ENCODE measurements at places on chromosomes 7 and 10.

DNA sequence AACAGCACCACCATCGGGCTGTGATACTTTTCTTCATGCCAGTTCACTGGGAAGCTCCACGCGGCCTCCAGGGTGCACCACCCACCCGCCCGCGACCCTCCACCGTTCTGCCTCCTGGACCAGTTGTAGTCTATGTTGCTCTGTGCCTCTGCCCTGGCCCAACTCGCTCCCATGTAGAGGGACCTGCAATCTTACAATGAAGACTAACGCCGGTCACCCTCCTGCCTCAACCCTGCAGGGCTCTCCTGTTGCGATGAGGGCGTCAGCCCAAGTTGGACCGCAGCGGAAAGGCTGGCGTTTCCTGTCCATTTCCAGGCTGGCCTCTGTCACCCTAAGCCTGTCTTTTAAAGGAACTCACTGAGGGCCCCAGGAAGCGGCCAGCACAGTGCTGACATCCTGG is 34.9 kb downstream of the IL15RA start:
- no peak for DNase-seq

DNA sequence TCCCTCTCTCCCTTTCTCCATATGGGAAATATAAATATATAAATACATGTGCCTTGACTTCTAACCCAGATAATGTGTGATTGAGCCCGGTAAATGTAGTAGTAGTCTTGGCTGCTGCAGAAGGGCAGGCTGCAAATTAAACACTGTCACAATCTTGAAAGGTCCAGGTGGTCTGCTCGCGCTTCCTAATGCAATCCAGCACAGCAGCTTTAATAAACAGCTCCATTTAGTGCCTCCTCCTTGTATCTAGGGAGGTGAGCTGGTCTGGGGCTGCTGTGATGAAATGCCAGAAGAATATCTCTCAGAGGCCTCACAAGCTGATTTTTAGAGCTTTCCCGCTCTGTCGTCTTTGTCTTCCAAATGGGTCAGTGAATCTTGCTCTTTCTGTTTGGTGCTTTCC is 782 bp downstream of the POU6F2 start:
- DNase-seq = no peak

DNA sequence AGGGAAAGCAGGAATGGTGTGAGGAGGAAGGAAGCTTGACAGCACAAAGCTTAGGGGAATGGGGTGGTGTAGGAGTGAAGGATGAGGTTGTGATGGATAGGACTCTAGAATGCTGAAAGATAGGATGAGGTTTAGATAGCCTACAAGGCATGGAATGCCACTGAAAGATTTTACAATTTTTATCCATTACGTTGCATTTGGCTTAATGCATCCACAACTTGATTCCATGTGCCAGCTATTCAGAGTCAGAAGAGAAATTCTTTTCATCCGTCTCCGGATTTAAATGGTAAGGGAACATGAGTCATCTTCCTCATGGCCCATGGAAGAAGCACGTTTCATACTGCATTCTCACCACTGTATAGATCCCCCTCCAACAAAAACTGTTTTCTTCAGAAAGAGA is 212.4 kb upstream of the BMPER start:
- DNase-seq = peak; percentile 67

DNA sequence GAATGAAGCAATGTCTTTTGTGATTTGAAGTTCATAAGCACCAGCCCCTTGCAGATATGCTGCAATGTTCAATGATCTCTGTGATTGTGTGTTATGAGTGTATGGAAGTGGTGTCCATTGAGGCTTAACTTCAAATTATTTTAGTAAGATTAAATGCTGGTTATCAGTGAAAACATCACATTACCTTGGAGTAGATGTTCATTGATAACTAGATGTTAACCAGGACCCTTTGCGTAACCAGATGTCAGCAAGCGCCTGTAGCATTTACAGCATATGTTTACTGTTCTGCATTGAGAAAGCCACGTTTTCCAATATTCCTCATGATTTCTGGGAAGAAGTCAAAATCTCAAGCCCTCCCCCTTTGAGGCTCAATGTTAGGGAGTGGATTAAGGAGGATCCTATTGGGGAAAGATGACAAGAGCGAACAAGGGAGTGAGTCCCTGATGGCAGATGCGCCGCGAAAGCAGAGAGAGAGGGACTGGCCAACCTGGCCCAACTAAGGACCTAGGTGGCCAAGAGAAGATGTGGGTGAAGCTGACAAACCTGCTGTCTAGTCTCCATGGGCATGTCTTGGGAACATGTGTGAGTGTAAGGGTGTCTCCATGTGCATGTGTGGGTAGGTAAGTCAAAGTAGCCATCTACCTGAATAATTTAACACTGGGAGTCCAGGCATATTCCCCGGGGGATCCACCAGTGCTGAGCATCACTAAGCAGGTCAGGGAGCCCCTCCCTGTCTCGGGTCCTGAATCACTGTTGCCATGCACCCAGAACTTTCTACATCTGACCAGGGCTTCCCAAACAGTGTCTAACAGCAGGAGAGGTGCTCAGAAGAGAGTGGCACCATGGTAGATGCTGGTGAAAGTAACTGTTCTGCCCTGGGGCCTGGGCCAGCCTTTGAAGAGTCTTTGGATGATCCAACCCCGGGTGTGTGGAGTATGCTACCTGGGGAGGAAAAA is 141.6 kb upstream of the GDF10 start:
- no peak for DNase-seq

GRCh38 chr7:105985672-105986215 is 22.7 kb downstream of the CDHR3 start:
- DNase-seq = no peak

- DNase-seq = no peak
Observed at GRCh38 chr7:134649226-134649775, 2.6 kb downstream of the BPGM start.

GRCh38 chr10:25748509-25748908 is 185.5 kb upstream of the MYO3A start:
- no peak for DNase-seq

GRCh38 chr7:120700796-120701195 is 157.1 kb downstream of the TSPAN12 start:
- no peak for DNase-seq

- DNase-seq = no peak
Observed at GRCh38 chr7:36820527-36821170, 96.4 kb upstream of the AOAH start.

GRCh38 chr10:79072041-79072441 is 3.3 kb downstream of the ZMIZ1 start:
- no peak for DNase-seq

- no peak for DNase-seq
Observed at GRCh38 chr7:43791665-43792064, 33.2 kb downstream of the BLVRA start.

- no peak for DNase-seq
Observed at GRCh38 chr10:116113721-116114501, 159.1 kb downstream of the GFRA1 start.

- DNase-seq = no peak
Observed at GRCh38 chr10:96013956-96014355, 29.4 kb upstream of the CCNJ start.

DNA sequence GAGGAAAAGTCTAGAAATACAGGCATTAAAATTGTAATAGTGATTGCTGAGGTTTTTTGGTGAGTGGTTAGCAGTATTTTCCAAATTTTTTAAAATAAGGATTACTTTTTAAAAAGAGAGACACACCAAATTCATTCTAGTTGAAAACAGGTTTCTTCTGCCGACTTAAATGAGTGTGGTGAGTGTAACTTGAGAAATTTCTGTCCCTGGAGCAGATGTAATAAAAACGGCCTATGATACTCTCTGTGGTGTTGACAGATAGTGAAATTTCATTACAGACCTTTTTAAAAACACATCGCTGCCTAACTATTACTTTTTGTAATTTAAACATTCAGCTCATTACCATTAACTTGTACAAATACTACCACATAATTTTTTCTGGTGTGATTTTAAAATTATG is 90.1 kb downstream of the CYP51A1 start:
- DNase-seq = no peak

GRCh38 chr10:97542169-97543024 is 30.2 kb upstream of the ANKRD2 start:
- peak; percentile 93 for DNase-seq
